ENCODE measurements at places on chromosomes 7 and 10. TPM values are rescaled to one million over a fixed set of nuclear protein-coding genes. Genes with fewer than 3 reads are reported as not detected.

KAZALD1 gene
- 22.4 TPM for total RNA-seq

C10orf90 gene
- 0.38 TPM for total RNA-seq

IGF2BP3 gene
- total RNA-seq, result 20.3 TPM

NOBOX gene
- total RNA-seq, result not detected

PRSS2 gene
- total RNA-seq, result not detected

TMEM236 gene
- under 0.01 TPM for total RNA-seq

PCLO gene
- total RNA-seq, result 0.19 TPM

PITX3 gene
- under 0.01 TPM for total RNA-seq

UNCX gene
- not detected for total RNA-seq

GBF1 gene
- total RNA-seq, result 30.3 TPM

GPR146 gene
- 9.0 TPM for total RNA-seq

SEC31B gene
- total RNA-seq, result 0.96 TPM

ZNF736 gene
- 13.0 TPM for total RNA-seq

EN2 gene
- not detected for total RNA-seq

IQUB gene
- 0.19 TPM for total RNA-seq

TSPAN15 gene
- total RNA-seq, result 1.7 TPM

SPDYE6 gene
- not detected for total RNA-seq

CPA1 gene
- not detected for total RNA-seq

MKX gene
- total RNA-seq, result not detected

SPDYE16 gene
- total RNA-seq, result not detected

PSAP gene
- total RNA-seq, result 1,221 TPM

OR2A25 gene
- not detected for total RNA-seq

CLDN3 gene
- not detected for total RNA-seq

HYAL4 gene
- not detected for total RNA-seq

LIPM gene
- total RNA-seq, result not detected

All from regular cardiac myocyte (primary cell).